ENCODE measurements at places on chromosomes 12 and 14.

DNA sequence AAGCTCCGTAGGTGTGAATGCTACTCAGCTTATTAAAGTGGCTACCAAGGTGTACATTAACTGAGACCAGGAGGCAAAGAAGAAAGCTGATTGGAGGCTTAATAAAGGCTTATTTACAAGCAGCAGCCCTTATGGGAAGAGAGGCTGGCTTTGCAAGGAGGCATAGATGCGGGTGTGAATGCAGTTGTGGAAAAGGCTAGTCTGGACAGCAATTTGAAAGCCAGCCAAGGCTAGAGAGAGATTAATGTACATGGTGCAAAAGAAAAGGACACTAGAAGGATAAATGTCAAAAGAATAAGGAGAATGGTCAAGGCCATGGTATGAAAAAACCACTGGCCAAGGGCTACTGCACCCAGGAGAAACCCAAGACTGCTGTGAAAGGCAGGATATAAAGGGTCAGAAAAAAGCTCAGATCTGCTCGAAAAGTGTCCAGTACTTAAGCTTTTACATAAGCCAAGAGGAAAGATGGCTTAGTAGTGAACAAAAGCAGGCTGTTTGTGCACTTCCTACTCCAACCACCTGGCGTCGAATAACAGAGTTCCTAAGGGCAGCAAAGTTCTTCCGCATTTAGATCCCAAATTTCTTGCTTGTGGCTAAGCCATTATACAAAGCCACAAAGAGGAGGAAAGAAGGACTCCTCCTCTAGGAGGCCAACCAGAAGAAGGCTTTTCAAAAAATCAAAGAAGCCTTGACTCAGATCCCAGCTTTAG lies 24.0 kb downstream of the KLRK1 start:
- no peak for DNase-seq

DNA sequence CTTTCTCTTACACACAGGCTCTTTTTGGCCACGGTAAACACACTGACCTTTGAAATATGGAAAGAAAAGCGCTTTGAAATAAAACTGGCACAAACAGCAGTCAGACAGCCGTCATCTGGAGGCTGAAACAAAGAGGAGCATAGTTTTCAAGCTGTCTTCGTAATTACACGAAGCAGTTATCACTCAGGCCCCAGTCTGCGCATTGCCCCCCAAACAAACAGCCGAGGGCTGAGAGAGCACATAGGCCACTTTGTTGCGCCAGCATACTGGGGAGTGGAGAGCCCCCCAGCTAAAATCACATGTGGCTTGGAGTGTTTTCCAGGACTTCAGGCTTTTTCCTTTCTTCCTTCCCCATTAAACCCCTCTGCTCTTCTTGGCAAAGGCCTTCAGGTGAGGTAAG lies 142.9 kb upstream of the BTG1 start:
- no peak for DNase-seq

DNA sequence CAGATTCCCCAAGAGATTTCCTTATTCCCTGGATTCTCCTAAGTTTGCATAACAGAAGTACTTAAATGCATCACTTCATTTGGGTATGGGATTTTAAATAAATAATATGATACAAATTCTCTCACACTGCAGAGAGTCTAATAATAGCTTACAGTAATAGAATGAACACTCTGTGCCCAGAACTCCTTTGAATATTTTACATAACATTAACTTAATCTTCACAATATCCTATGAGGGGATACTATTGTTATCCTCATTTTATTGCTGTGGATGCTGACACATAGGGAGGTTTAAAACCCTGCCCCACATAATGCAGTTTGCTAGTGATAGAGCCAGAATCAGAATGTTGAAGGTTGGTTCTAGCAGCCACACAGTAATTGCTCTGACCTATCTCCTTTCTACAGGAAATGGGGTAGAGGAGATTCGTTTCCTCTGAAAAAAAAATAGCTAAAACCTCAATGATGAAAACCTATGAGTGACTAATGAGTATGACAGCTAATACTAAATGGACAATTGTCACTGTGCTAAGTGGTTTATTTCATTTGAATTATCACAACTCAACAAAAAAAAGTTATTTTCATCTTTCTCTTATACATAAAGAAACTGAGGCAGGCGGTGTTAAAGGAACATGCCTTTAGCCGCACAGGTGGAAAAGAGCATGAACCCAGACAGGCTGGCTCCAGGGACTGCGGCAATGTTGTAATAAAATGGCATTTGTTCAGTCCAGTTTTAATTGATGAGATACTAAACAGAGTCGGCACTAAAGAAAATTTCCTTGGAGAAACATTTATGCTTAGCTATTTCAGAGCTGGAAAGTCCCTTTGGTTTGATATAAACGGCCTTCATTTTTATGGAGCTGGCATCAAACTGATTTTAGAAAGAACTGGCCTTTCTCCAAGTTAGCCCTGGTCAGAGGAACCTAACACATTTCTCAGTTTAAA lies 880.9 kb downstream of the NRXN3 start:
- DNase-seq, result no peak

GRCh38 chr12:131230340-131231031 lies 276.8 kb downstream of the ADGRD1 start:
- no peak for DNase-seq

GRCh38 chr14:19918553-19919264 lies 1.7 kb upstream of the OR4K5 start:
- no peak for DNase-seq

- DNase-seq, result no peak
Observed at GRCh38 chr14:58430156-58430555, 2.6 kb downstream of the KIAA0586 start.

DNA sequence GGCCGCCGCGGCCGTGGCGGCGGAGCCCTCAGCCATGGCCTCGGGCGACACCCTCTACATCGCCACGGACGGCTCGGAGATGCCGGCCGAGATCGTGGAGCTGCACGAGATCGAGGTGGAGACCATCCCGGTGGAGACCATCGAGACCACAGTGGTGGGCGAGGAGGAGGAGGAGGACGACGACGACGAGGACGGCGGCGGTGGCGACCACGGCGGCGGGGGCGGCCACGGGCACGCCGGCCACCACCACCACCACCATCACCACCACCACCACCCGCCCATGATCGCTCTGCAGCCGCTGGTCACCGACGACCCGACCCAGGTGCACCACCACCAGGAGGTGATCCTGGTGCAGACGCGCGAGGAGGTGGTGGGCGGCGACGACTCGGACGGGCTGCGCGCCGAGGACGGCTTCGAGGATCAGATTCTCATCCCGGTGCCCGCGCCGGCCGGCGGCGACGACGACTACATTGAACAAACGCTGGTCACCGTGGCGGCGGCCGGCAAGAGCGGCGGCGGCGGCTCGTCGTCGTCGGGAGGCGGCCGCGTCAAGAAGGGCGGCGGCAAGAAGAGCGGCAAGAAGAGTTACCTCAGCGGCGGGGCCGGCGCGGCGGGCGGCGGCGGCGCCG lies 381 bp downstream of the YY1 start:
- no peak for DNase-seq

DNA sequence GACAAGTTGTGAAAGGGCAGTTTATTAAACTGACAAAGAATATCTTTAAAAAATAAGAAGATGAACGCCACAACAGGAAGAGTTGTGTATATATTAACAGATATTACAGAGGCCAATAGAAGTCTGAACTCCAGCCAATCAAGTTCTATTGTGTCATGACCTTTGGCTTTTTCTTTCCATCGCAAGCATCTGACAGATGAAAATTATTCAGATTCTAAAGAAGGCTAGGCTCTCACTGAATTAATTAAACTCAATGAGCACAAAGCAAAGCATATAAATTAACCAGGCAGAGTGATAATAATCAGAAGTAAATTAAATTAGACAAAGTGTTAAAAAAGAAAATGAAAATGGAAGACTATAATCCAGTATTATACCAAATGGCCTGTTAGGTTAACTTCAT lies 62.0 kb upstream of the PYGL start:
- no peak for DNase-seq

- DNase-seq, result no peak
Observed at GRCh38 chr12:113289361-113289760, 45.5 kb downstream of the SLC8B1 start.

GRCh38 chr14:63544591-63545299 lies 1.6 kb upstream of the PPP2R5E start:
- no peak for DNase-seq

GRCh38 chr12:17841496-17841895 lies 248.5 kb downstream of the RERGL start:
- DNase-seq, result no peak

DNA sequence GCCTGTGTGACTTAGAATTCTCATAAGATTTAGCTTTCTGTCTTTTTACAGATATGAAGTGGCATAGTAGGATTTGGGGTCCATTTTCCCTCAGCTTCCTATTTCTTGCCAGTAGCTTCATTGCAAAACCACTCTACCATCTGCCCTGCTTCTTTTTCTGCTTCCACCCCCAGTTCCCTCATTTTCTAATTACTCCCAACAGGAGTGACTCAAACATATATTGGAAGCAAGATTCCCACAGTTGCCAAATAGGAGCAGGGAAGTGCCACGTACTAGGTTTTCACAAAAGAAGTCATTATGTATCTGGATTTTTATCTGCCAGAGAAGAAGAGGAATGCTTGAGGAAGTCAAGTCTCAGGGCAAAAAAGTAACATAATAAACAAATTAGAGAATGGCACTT lies 64.1 kb downstream of the ANO4 start:
- no peak for DNase-seq

DNA sequence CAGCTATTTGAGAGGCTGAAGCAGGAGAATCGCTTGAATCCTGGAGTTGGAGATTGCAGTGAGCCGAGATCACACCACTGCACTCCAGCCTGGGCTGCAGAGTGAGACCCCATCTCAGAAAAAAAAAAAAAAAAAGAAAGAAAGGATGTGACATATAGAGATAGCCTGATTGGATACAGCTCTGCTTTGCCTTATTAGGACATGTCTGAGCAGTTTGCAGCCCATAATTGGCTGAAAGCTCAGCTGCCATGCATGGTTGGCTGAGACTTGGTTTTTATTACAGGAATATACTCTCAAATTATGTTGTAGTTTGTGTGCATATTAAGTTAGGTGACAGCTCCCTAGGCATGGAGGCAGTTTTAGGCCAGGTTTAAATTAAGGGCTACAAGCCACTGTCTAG lies 6.3 kb downstream of the TIGAR start:
- no peak for DNase-seq

- DNase-seq, result no peak
Observed at GRCh38 chr12:81520064-81520945, 238.8 kb downstream of the PPFIA2 start.

DNA sequence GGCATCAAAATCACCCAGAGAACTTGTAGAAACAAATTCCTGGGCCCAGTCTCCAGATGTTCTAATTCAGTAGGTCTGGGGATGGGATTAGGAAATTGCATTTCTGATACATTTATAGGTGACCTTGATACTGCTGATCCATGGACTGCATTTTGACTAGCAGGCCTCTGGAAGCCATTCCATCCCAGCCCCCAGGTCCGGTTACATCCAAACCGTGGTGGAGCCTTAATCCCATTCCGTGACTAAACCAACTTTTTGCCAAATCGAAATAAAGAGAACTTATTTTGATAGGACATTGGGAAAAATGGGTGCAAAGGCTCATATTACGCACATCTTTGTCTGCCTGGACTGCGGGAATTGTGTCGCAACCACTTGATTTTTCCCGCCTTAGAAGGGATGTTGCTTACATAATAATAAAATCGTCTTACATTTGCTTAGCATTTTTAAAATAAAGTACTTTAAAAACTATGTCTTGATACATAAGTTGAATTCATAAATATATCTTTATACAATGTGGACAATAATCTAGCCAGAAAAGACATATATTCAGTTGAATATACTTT lies 5.8 kb upstream of the KCNA5 start:
- DNase-seq, result no peak

- DNase-seq, result no peak
Observed at GRCh38 chr14:39014460-39014859, 88.6 kb downstream of the SEC23A start.

- no peak for DNase-seq
Observed at GRCh38 chr12:19338405-19338804, 100.9 kb upstream of the AEBP2 start.

DNA sequence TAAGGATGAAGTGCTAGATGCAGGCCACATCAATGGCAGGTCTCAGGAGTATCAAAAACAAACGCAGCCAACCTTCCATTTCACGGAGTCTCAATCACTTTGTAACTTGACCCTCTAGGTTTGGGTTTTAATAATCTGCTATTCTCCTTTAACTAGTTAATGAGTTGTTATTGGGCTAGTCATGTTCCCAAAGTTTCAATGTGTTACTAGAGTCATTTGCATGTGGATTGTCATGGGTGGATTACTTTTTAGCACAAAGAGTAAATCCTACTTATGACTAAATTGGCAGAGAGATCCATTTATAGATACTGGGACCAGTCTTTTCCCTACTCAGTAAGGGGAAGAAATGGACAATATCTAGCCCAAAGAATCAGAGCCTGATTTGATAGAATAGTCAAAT lies 151.0 kb downstream of the BCAT1 start:
- no peak for DNase-seq

DNA sequence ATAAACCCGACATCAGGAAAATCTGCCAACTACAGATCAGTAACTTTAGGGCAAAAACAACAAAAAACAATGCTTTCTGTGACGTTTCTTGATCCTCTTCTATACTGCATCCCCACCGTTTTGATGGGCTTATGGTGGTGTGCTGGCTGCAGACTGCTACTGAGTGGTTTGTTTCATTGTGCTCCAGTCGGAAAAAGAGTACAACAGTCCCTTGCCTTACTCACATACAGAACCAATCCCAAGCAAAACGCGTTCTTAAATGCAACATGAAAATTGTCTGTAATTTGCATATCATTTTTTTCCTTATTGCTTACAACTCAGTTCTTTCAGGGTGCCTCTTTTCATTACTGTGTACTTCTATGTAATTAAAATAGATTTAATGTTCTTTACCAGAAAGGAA lies 2.3 kb downstream of the ETV6 start:
- DNase-seq, result no peak

GRCh38 chr14:89447182-89447944 lies 30.3 kb upstream of the FOXN3 start:
- no peak for DNase-seq

GRCh38 chr14:34184126-34184525 lies 233.3 kb upstream of the EGLN3 start:
- DNase-seq, result no peak

GRCh38 chr14:53946404-53947093 lies 10.1 kb downstream of the BMP4 start:
- no peak for DNase-seq

GRCh38 chr14:105859717-105860614 lies 333.6 kb downstream of the TMEM121 start:
- DNase-seq, result no peak

DNA sequence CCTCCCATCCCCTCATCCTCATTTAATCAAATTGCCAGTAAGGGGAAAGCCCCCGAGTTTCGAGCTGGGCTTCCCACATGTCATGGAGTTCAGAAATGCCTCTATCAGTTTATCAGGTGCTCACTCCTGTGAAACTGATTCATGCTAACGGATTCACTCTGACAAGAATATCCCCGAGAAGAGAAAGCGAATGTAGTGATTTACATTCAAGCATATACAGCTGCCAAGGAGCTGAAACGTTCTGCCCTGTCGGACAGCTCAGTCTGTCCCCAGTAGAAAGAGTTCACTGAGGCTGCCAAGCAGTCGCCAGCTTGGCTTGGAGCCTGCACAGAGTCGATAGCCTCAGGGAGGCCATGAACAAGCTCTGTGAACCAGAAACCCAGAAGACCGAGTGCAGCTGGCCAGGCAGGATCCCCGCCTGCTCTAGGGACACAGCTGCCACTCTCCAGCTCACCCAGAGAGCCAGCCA lies 88.4 kb downstream of the TMCC3 start:
- no peak for DNase-seq
